EL (cell line): ENCODE measurements at places on chromosomes 5 and 9.
A peak's percentile ranks its signal among the peaks of the same experiment; 100 is the strongest.

- DNase-seq, result no peak
Measured at GRCh38 chr9:792331-793260, 48.9 kb upstream of the DMRT1 start.

GRCh38 chr5:173314166-173314952, 13.9 kb downstream of the STC2 start:
- no peak for DNase-seq

DNA sequence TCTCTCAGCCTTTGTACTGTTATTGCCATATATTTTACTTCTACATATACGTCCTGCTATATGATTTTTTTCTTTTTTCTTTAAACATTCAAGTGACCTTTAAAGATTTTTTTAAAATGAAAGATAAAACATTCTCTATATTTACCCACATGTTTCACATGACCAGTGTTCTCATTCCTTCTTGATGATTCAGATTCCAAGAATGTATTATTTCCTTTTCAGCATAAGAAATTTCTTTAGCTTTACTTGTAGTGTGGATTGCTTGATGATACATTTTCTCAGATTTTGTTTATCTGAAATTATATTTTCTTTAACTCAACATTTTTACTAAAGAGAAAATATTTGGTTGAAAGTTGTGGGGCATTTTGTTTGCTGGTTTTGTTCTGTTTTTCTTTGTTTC, 792.1 kb downstream of the BRINP1 start:
- peak; percentile 80 for DNase-seq

- DNase-seq, result peak; percentile 38
Measured at GRCh38 chr5:113092683-113093082, 116.1 kb downstream of the DCP2 start.

DNA sequence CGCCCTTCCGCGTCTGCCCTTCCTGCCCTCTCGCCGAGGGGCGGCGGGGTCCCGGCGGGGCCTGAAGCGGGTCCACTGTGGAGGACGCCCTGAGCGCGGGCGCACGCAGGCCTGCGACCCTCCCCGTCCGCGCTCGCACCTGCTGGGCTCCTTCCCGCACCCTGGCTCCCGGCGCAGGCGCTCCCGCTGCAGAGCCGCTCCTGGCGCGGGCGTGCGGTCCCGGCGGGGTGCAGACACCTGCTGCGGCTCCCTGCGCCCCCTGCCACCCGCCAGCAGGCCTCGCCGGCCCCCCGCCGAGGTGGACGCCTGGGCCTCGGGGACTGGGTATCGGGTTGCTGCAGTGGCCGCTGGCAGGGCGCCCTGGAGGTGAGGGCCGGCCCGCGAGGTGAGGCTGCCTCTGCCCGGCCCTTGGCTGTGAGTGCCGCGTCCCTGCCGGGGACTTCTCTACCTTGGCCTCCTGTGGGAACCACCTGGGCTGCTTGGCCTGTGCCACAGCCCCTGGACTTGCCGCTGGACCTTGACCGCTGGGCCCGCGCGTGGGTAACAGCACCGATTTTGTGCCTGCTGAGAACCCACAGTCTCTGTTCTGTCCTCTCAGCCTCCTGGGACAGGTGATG, 627 bp downstream of the ARRDC1 start:
- DNase-seq, result no peak

- DNase-seq, result peak; percentile 67
Measured at GRCh38 chr9:36039696-36040095, 3.0 kb downstream of the RECK start.

GRCh38 chr9:12748016-12748415, 26.8 kb upstream of the LURAP1L start:
- DNase-seq, result peak; percentile 40

DNA sequence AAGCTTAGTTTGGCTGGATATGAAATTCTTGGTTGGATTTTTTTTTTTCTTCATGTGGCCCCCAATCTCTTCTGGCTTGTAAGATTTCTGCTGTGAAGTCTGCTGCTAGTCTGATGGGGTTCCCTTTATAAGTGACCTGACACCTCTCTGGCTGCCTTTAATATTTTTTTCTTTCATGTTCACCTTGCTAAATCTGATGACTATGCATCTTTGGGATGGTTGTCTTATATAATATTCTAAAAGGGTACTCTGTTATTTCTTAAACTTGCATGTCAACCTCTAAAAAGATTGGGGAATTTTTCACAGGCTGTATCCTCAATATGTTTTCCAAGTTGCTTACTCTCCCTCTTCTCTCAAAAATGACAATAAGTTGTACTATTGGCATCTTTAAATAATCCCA, 500.0 kb downstream of the CAAP1 start:
- no peak for DNase-seq

GRCh38 chr9:35842795-35843194, 13.8 kb downstream of the TMEM8B start:
- no peak for DNase-seq
